ENCODE measurements at places on chromosomes 5 and 9.
A peak's percentile ranks its signal among the peaks of the same experiment; 100 is the strongest.

- DNase-seq, result no peak
These were observed 218.4 kb downstream of the ACTL7B start for GRCh38 chr9:108637340-108637739.

- no peak for DNase-seq
These were observed 55.1 kb downstream of the LHFPL2 start for GRCh38 chr5:78593465-78593864.

- DNase-seq, result no peak
These were observed 156.3 kb downstream of the GOLPH3 start for GRCh38 chr5:32017692-32018367.

DNA sequence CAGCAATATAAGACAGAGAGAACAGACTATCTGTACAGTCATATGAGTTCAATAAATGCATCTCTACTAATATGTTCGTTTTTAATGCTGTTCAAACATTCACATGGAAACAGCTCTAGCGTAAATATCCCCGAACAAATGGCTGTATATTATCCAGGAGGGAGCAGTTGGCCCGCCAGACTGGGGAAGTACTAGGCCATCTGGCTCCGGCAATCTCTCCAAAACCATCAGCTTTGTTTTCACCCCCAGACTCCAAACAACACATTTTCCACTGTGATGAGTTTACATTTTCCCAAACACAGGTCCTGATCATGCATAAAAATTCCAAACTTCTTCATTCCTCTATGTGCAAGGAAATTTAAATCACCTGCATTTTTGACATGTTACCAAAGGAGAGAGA is 8.7 kb downstream of the EBF1 start:
- no peak for DNase-seq

GRCh38 chr9:20170122-20170521 is 381.3 kb upstream of the SLC24A2 start:
- no peak for DNase-seq

- DNase-seq, result no peak
These were observed 525.0 kb downstream of the NR2F1-AS1 start for GRCh38 chr5:93055971-93056370.

GRCh38 chr5:171390883-171391677 is 3.4 kb downstream of the NPM1 start:
- DNase-seq, result peak; percentile 46

DNA sequence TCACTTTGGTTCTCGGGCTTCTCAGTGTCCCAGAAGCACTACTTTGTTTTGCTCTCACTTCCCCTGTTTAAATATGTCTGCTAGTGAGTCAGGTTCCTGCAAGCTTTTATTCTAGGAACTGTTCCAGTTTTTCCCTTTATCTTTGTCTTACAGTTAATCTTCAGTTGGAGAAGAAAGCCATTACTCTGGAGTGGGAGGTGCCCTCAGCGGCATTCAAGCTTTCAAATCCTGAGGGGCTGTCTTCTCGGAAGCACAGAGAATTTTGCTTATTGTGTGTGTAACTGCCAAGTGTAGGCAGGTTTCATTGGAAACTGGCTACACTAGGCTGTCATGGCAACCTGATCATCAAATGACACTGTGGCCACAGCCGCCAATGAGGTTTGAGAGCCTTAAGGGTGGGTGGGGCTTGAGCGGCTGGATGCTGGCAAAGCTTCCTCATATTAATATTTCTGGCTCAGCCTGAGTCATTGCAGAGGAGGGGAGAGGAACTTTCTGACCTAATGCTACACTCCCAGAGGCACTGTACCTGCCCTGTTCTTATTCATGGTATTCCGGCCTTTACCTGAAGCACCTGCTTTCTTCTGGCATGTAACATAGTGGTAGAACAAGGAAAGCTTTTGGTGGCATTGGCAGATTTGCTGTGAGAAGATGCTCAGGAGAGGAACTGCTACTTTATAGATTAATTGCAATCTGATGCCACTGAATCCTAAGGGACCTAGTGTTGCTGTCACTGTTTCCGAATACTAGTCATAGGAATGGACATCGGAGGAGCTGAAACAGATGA is 26.3 kb downstream of the SLC25A25 start:
- DNase-seq, result peak; percentile 91

- no peak for DNase-seq
These were observed 1.5 kb upstream of the HMGCR start for GRCh38 chr5:75335486-75335885.

DNA sequence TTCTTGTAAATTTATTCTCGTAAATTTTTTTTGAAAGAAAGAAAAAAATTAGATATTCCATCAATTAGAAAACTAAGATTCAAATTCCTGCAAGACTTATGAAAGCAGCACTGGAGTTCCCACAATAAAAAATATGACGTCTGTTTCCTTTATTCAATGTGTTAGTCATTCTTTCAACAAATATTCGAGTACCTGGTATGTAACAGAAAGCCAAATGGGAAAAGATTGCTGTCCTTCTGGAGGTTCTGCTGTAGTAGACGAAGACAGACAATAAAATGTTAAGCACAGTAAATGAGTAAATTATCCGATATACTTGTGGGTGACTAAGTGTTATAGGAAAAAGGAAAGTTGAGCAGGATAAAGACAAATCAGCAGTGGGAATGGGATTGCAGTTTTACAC is 92.2 kb downstream of the ADAMTSL1 start:
- no peak for DNase-seq

DNA sequence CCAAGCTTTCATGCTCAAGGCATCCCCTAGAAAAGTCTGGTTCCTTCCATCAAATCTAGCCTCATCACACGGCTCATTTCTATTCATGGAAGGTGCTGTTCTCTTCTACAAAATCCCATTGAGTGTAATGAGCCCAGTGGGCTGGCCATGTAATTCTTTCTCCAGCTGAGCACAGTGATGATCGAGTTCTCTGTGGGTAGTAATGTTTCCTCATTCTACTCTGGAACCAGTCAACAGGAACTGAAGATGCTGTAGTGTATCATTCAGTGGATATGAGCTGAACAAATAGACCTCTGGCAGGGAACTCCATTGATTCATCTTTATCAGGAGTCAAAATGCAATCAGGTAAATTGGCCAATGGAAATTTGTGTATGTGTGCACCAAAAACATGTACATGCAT is 149.2 kb downstream of the LRRC70 start:
- no peak for DNase-seq

- DNase-seq, result no peak
These were observed 146.7 kb downstream of the YTHDC2 start for GRCh38 chr5:113660206-113660605.

DNA sequence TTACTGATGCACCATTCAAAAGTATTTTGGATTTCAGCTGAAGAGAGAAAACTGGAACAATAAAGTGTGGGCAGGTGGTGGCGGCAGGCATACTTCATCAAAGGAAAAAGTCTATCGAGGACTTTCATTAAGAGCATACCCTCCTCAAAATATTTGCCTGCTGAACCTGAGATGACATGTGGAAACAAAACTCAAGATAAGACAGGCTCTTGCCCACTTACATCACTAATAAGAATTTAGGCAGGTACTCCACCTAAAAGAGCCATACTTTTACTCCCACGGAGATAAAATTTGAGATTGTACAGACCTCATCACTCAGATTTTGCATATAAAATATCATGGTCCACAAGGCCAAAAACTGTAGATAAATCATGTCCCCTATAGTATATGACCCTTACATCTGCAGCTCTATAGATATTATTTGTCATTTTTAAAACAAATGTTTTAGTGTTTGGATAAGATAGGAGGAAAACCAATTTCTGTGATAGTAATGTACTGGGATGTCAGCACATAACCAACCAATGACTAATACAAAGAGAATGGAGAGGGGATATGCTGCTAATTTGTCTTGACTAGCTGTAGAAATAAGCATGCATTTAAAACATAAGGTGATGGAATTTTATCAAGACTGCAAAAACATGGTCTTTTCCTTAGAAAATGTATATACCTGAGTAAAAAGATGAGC is 730.6 kb upstream of the ZNF608 start:
- DNase-seq, result no peak

DNA sequence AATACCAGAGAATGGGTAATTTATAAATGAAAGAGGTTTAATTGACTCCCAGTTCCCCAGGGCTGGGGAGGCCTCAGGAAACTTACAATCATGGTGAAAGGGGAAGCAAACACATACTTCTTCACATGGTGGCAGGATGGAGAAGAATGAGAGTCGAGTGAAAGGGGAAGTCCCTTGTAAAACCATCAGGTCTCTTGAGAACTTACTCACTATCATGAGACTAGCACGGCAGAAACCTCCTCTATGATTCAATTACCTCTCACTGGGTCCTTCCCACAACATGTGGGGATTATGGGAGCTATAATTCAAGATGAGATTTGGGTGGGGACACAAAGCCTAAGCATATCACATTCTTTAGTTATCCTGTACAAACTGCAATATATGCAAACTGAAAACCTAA is 609.4 kb downstream of the MTRR start:
- DNase-seq, result no peak

DNA sequence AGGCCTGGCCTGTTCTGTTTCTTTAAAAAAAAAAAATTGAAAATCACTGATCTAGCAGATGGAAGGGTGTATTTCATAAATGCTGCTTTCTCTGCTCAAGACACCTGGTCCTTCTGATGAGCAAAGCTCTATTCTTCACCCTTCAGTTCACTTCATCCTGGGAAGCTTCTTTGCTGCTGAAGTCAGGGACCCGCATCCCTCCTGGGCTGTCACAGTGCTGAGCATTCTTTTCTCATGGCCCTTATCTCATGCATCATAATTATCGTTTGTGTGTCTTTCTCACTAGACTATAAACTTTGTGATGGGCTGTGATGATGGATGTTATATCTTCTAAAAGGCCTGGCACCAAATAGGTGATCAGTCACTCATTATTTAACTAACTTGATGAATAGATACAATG is 461.0 kb downstream of the GADD45G start:
- DNase-seq, result no peak

DNA sequence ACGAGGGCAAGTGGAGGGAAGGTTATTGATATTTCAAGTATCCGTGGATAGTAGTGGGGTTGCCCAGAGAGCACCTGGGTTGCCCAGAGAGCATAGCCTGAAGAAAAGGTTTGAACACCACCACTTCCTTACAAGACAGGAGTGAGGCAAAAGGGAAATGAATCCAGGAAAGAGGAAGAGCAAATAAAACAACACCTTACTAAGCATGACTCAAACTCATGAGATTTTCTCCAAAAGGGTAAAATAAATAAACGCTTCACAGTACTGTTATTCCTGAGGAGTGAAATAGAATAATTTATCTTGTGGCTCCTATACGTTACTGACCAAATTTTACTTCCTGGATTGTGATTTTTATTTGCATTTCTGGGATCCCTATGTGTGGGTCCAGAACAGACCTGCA is 65.2 kb upstream of the PTPRD start:
- no peak for DNase-seq

DNA sequence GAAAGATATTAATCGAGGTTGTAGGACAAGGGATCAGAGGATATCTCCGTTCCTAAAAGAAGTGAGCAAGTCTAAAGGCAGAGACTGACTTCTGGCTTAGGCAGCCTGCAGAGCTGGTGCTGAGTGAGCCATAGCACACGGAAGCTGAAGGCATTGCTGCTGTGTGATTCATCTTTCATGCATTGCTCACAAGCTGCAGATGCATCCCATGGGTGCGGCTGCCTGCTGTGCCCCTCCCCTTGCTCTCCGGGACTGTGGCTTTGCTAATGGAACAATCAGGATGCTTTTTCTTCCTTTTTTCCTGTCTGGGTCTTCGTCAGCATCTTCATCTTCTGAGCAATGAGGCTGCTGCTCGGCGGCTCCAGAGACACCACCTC is 341.4 kb downstream of the DIRAS2 start:
- no peak for DNase-seq

GRCh38 chr9:126612813-126613641 is 701 bp upstream of the LMX1B start:
- DNase-seq, result no peak

DNA sequence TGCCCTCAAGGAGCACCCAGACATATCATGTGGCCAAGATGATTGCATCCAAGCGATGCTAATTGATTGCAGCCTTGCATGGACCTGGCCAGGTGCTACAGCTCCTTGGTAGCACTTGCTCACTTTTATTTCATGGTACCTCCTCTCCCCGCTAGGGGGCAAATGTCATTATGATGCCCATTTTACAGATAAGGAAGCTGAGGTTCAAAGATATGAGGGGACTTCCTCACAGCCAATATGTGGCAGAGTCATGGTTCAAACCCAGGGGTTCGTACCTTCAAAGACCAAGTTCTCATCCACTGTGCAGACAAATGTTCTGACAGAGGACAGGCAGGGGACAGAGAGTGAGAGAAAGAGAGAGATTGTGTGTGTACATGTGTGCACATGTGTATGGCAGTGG is 21.9 kb upstream of the KCNMB1 start:
- DNase-seq, result no peak

All from CD4-positive, alpha-beta T cell treated with Interleukin-4 for 1 hour (primary cell).